Activated B cell treated with CpG ODN at 0.5 μM for 24 hours (primary cell): ENCODE measurements at places on chromosomes 2 and 18. TPM values are rescaled to one million over a fixed set of nuclear protein-coding genes. Genes with fewer than 3 reads are reported as not detected.

- no peak for DNase-seq
Measured at GRCh38 chr2:214740867-214741395, 68.6 kb downstream of the BARD1 start.

DNA sequence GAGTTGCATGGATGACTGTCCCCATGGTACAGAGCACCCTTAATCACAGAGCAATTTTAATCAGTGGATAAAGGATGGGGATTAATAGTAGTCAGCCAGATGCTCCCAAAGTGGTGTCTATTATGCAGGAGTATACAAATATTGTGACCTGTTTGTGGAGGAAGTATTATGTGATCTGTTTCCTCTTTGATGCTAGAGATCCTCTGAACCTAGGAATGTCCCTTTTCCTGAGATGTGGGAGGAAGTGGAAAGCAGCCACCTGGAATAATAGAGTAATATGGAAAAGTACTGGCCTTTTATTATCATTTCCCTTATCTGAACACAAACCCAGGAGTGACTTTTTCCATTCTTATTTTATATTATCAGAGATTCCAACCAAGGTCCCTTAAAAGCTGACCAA, 94.2 kb upstream of the EFEMP1 start:
- DNase-seq: no peak

GRCh38 chr2:208006833-208007232, 18.5 kb downstream of the PLEKHM3 start:
- DNase-seq: no peak

- DNase-seq: no peak
Measured at GRCh38 chr2:96265349-96265839, 403 bp downstream of the TMEM127 start.

GRCh38 chr2:173153301-173153885, 77.7 kb downstream of the MAP3K20 start:
- no peak for DNase-seq

DNA sequence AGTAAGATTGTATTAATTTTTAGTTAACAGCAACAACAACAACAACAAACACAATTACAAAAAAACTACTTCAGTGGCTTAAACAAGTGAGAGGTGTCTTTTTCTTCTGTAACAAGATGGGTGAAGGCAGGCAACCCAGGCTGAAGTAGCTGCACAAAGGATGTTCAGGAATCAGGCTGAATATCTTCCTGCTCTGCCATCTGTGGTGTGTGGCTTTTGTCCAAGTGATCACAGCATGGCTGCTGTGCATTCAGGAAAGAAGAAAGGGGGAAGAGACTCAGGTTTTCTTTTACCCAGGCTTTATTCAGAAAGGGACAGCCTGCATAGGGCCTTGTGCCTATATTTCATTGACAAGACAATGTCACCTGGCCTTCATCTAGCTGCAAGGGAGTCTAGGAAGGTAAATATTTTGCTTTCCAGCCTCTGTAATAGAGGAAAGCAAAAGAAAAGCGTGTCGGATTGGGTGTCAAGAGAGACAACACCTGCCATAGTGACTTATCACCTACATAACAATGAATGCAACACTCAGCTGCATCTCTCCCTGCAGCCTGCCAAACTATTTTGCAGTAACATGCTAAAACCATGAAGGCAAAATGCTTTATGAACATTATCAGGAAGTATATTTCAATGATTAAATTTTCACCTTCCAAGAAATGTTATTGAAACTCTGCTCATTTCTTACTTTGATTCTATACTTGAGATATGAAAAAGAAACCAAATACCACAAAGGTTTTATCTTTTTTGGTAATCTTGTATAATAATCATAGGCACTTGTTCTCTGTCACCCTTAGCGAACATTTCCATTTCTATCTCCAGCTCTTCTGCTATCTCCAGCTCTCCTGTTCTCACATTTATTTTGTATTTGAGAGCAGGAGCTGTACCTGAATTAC, 14.6 kb downstream of the G6PC2 start:
- DNase-seq: no peak

BUB1 gene
- total RNA-seq: 5.9 and 6.2 TPM in 2 replicates

TLX2 gene
- total RNA-seq: not detected in 2 replicates

ASTL gene
- total RNA-seq: 1.0 and 1.6 TPM in 2 replicates

TTLL4 gene
- 36.0 and 37.2 TPM in 2 replicates for total RNA-seq

TUBA4B gene
- 0.20 TPM in 1 of 2 replicates, not detected in the other for total RNA-seq
